ENCODE measurements at places on chromosomes 7 and 10. TPM values are rescaled to one million over a fixed set of nuclear protein-coding genes. Genes with fewer than 3 reads are reported as not detected.

- DNase-seq = no peak
- H3K27ac ChIP-seq = no peak overlapping the region
- peaks cover 2% of the 10 kb centered on the region for H3K27me3 ChIP-seq
- H3K36me3 ChIP-seq = no peaks in the 10 kb centered on the region
Measured at GRCh38 chr7:38936641-38937040, 27.6 kb upstream of the VPS41 start.

PDLIM1 gene
- total RNA-seq = 1.1 TPM

GRCh38 chr7:14055813-14056212, 66.3 kb upstream of the ETV1 start:
- DNase-seq = no peak
- H3K4me3 ChIP-seq = no peak overlapping the region
- no peak overlapping the region for H3K27ac ChIP-seq
- no peaks in the 10 kb centered on the region for H3K36me3 ChIP-seq
- no peaks in the 10 kb centered on the region for H3K27me3 ChIP-seq

DNA sequence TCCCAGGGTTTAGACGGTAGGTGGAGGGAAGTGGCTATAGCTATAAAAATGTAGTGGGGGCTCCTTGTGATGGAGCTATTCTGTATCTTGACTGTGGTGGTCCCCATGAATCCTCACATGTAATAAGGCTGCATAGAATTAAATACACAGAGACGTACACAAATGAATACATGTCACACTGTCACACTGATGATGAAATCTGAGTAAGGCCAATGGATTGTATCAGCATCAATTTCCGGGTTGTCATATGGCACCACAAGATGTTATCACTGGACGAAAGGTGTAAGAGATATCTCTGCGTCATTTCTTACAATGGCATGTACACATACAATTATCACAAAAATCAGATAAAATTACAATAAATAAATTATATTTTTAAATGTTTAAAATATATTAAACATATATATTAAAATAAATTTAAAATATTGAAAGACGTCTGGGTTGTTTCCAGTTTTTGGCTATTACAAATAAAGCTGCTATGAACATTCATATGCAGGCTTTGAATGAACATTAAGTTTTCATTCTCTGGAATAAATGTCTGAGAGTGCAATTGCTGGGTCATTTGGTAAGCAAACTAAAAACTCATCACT, 38.1 kb downstream of the LEP start:
- no peak overlapping the region for H3K27ac ChIP-seq
- no peaks in the 10 kb centered on the region for H3K27me3 ChIP-seq
- H3K36me3 ChIP-seq = peaks cover 18% of the 10 kb centered on the region
- no peaks in the 10 kb centered on the region for H3K4me1 ChIP-seq

DNA sequence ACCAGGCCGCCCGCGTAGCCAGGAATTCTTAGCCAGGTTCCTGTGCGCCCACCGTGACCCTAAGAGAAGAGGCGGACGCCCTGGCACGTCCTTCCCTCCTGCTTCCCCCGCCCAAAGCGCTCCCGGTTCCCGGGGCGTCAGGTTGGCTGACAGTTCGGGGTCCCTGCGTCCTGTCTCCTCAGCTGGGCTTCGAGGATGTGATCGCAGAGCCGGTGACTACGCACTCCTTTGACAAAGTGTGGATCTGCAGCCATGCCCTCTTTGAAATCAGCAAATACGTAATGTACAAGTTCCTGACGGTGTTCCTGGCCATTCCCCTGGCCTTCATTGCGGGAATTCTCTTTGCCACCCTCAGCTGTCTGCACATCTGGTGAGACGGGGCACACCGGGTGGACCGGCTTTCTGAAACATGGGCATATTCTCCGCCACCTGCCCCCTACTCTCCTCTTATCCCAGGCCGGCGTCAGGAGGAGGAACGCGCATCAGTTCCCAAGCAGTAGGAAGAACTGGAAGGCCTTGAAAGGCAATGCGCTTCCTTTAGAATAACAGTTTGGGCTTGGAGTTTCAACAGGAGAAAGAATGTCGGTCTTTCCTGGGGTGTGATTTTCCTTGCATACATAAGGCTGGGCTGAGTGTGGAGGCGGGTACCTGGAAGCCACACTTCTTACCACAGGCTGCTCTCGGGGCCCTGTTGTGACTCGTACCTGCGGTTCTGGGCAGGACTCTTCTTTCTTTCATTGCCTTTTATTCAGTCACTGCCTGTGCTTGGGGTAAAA, 728 bp downstream of the CAV2 start:
- peak overlapping the region; percentile 48 for H3K4me3 ChIP-seq
- H3K36me3 ChIP-seq = no peaks in the 10 kb centered on the region
- peaks cover 42% of the 10 kb centered on the region for H3K27me3 ChIP-seq
- H3K4me1 ChIP-seq = peaks cover 10% of the 10 kb centered on the region
- H3K27ac ChIP-seq = no peak overlapping the region

AKR1C8 gene
- not detected for total RNA-seq

DNA sequence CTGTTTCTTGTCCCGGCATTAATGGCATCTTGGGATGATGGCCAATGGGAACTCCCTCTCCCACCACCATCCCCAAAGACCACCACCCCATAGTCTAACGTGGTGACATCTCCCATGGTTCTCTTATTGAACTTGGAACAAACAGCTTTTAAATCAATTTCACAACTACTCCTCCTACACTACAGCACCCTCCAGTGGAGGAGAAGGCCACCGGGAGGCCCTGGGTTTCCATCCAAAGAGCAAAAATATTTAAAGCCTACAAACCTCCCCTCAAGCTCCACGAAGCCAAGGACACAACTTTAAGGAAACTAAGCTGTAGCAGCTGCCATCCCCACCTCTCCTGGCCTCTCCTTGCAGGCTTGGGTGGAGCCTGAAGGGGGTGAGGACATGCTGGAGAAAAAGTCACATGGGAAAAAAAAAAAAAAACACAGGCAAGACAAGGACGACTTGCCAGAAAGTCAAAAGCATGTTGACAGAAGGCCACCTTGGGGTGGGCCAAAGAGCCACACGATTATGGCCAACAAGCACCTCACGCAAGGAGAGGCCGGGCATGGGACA, 94.0 kb upstream of the LANCL2 start:
- DNase-seq = no peak
- no peaks in the 10 kb centered on the region for H3K36me3 ChIP-seq
- peaks cover 3% of the 10 kb centered on the region for H3K27me3 ChIP-seq
- H3K4me3 ChIP-seq = no peak overlapping the region
- H3K27ac ChIP-seq = no peak overlapping the region

DNA sequence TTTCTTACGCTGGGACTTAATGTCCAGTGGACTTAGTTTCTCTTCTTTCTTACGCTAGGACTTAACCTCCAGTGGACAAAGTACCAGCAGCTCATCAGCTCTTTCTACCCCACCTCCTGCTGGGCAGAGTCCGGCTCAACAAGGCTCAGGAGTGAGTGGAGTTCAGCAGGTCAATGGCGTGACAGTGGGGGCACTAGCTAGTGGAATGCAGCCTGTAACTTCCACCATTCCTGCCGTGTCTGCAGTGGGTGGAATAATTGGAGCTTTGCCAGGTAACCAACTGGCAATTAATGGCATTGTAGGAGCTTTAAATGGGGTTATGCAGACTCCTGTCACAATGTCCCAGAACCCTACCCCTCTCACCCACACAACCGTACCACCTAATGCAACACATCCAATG, 199.7 kb downstream of the MLLT10 start:
- no peak overlapping the region for H3K27ac ChIP-seq
- peaks cover 26% of the 10 kb centered on the region for H3K4me1 ChIP-seq
- no peak overlapping the region for H3K4me3 ChIP-seq
- peaks cover 27% of the 10 kb centered on the region for H3K36me3 ChIP-seq

DNA sequence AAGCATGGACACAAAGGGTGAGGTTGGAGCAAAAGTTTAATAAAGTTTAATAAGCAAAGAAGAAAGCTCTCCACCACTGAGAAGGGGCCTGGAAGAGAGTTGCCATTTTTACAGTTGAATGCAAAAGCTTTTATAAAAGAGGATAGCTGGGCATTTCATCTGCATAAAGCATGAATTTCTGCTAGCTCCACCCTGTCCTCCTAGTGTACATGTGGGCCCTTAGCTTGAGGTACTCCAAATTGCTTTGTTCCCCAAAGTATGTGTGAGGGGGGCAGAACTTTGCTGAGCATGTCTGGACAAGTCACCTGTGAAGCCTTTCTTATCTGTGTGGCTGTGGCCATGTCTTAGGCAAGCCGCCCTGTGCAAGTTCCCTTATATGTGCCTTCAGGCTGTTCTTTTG, 22.6 kb upstream of the CROT start:
- H3K4me1 ChIP-seq = peaks cover 6% of the 10 kb centered on the region
- H3K27ac ChIP-seq = no peak overlapping the region
- H3K4me3 ChIP-seq = no peak overlapping the region
- no peak for DNase-seq

- peaks cover 56% of the 10 kb centered on the region for H3K4me1 ChIP-seq
- peak overlapping the region; percentile 93 for H3K27ac ChIP-seq
- DNase-seq = peak; percentile 58
- H3K4me3 ChIP-seq = peak overlapping the region; percentile 75
Measured at GRCh38 chr7:99380032-99380822, 5.7 kb downstream of the ARPC1B start.

TIAL1 gene
- total RNA-seq = 204 TPM

DNA sequence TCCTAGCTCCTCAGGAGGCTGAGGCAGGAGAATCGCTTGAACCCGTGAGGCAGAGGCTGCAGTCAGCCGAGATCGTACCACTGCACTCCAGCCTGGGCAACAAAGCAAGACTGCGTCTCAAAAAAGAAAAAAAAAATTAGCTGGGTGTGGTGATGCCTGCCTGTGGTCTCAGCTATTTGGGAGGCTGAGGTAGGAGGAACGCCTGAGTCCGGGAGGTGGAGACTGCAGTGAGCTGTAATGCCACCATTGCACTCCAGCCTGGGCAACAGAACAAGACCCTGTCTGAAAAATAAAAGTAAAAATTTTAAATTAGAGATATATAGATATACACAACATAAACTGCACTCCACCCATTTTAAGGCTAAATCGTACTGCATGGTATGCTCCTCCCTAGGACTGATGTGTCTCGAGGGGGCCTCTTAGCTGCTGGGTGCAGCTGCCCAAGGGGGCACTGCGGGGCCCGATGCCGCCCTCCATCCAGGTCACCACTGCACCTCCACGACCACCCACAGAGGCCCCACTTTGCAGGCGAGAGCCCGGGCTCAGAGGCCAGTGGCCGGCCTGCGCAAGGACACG, 40.9 kb upstream of the FOXK1 start:
- peak overlapping the region; percentile 66 for H3K27ac ChIP-seq
- H3K36me3 ChIP-seq = peaks cover 3% of the 10 kb centered on the region
- no peaks in the 10 kb centered on the region for H3K27me3 ChIP-seq

- H3K4me1 ChIP-seq = peaks cover 16% of the 10 kb centered on the region
- no peaks in the 10 kb centered on the region for H3K36me3 ChIP-seq
- H3K4me3 ChIP-seq = no peak overlapping the region
- DNase-seq = peak; percentile 26
Measured at GRCh38 chr10:93386631-93387369, 95.3 kb downstream of the MYOF start.

Data from activated CD8-positive, alpha-beta T cell treated with anti-CD3 and anti-CD28 coated beads for 36 hours (primary cell).